Stomach (tissue), 19 donors: ENCODE measurements at places on chromosomes 1 and 21. TPM values are rescaled to one million over a fixed set of nuclear protein-coding genes. Genes with fewer than 3 reads are reported as not detected.

The ADCY10 gene
- not detected for total RNA-seq

The SLX9 gene
- total RNA-seq: 18.7 TPM

The TMPRSS15 gene
- not detected for total RNA-seq

- DNase-seq: no peak
Measured at GRCh38 chr1:248804771-248805681, 20.7 kb downstream of the SH3BP5L start.

DNA sequence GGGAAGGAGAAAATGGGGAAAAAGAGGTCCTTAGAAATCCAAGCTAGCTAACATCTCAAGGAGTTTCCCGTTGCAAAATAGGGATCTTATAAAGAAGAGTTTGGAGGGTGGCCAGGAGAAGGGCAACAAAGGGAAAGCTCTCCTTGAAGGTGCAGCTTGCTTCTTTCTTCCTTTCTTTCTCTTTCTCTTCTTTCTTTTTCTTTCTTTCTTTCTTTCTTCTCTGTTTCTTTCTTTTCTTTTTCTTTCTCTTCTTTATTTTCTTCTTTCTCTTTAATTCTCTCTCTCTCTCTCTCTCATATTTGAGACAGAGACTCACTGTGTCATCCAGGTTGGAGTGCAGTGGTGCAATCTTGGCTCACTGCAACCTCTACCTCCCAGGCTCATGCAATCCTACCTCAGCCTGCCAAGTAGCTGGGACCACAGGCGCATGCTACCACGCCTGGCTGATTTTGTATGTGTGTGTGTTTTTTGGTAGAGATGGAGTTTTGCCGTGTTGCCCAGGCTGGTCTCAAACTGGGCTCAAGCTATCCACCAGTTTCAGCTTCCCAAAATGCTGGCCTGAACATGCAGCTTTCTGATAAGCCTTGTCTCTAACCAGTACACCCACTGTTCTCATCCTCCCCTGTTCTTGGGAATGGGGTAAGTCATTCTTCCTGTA, 44.4 kb downstream of the RNF11 start:
- no peak for DNase-seq

DNA sequence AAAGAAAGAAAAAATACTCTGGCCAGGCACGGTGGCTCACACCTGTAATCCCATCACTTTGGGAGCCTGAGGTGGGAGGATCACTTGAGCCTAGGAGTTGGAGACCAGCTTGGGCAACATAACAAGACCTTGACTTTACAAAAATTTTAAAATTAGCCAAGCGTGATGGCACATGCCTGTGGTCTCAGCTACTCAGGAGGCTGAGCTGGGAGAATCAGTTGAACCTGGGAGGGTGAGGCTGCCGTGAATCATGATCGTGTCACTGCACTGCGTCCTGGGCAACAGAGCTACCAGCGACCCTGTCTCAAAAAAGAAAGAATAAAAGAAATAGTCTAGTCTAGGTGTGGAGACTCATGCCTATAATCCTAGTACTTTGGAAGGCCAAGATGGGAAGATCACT, 22.3 kb downstream of the RRP1B start:
- DNase-seq: no peak

DNA sequence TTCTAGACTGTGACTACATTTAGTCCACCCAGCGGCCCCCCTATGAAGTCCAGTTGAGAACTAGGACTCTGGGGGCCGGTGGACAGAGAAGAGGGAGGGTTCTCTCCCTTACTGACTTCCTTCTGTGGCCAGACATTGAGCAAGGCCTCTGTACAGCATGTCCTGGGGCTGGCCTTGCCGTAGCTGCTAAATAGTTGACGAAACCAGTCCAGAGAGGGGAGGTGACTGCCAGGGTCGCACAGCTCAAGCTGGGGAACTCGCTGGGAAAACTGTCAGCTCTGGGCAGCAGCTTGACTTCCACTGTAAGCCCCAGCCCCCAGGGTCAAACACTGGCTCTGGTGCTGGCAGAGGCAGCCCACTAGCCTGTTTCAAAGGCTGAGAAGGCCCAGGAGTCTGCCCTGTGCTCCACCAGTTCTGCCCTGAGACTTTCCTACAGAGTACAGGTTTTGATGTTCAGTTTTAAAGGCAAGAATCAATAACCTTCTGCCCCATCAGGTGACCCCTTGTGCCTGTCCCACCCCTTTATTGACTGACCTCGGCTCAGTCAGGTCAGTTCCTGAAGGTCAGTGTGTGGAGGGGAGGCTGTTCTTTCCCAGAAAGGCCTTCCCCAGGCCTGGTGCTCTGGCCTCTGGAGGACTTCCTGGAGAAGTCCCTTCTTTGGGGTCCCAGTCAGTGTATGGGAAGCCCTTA, 14.1 kb downstream of the PCSK9 start:
- DNase-seq: no peak

DNA sequence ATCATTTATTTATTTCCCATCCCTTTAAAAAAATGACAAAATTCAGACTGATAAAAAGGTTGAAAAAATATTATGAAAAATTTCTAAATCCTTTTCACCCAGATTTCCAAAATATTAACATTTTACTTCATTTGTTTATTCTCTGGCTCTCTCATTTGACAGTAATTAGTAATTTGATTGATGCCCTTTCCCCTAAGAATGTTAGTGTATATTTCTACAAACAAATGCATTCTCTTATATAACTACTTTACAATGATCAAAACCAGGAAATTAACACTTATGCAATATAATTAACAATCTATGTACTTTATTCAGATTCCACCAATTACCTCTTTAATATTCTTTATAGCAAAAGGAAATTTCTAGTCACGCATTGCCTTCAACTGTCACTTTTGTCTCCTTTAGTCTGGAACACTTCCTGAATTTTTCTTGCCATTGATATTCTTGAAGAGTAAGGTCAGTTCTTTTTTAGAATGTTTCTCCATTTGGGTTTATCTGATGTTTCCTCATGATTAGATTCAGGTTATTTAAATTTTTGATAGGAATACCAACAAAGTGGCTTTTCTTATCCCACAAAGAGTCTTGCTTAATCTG, 3.9 kb downstream of the CD53 start:
- DNase-seq: no peak
